ENCODE measurements at places on chromosomes 2 and 18.

DNA sequence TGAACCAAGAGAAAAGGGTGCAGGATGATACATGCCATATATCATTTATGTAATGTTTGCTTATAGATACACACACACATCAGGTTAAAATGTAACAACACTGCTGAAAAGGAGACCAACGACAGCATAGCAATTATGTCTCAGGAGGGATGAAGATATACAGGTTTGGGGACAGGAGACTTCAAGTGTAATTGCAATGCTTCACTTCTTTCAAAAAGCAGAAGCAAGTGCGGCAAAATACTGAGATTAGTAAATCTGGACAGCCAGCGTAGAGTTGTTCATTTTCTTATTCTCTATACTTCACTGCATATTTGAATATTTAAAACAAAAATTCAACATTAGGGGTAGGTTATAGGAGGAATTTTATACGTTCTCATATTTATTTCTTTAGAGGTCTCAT, 87.2 kb downstream of the L3MBTL4 start:
- no peak overlapping the region for H3K27ac ChIP-seq
- no peaks in the 10 kb centered on the region for H3K36me3 ChIP-seq
- no peak overlapping the region for H3K4me3 ChIP-seq
- no peaks in the 10 kb centered on the region for H3K4me1 ChIP-seq
- no peak for DNase-seq

DNA sequence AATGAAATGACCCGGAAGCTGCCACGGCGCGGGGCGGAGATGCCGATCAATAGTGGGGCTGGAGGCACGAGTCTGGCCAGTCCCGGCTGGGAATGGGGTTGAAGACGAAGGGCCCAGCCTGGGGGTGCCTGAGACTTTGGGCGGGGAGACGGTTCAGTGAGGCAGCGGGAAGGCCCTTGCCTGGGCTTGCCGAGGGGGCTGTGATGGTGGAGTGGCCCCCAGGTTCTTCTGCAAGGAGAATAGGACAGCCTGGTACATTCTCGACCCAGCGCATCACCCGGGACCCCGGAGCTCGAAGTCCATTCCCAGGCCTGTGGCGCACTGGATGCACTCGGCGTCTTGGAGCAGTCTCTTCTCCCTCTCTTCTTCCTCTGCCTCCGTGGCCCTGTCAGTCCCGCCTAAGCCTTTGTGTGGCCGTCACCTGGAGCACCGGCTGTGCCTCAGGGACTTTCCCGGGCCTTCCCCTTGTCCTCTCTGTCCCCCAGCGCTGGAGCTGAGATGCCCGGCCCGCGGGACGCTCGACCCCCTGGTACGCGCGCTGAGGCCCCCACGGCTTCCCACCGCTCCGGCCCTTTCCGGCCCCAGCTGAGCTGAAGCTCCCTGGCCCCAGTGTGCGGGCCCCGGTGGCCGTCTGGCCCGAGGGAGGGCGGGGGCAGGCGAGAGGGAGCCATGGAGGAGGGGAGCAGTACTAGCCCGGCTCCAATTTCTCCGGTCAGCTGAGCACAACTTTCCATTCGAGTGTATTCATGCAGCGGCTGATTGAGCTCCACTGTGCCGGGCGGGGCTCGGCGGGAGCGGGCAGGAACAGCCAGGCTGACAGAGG, 8.0 kb downstream of the SIX3 start:
- no peak overlapping the region for H3K4me3 ChIP-seq
- H3K27me3 ChIP-seq: peaks cover 100% of the 10 kb centered on the region
- no peak overlapping the region for H3K27ac ChIP-seq
- H3K4me1 ChIP-seq: peaks cover 21% of the 10 kb centered on the region
- no peaks in the 10 kb centered on the region for H3K36me3 ChIP-seq
- no peak for DNase-seq

GRCh38 chr2:46379213-46380037, 82.2 kb downstream of the EPAS1 start:
- no peaks in the 10 kb centered on the region for H3K4me1 ChIP-seq
- H3K4me3 ChIP-seq: no peak overlapping the region
- H3K27ac ChIP-seq: no peak overlapping the region
- no peak for DNase-seq
- H3K27me3 ChIP-seq: peaks cover 6% of the 10 kb centered on the region

- H3K27ac ChIP-seq: no peak overlapping the region
- no peaks in the 10 kb centered on the region for H3K36me3 ChIP-seq
- DNase-seq: no peak
- no peaks in the 10 kb centered on the region for H3K4me1 ChIP-seq
Measured at GRCh38 chr18:25469489-25469888, 117.5 kb upstream of the ZNF521 start.

DNA sequence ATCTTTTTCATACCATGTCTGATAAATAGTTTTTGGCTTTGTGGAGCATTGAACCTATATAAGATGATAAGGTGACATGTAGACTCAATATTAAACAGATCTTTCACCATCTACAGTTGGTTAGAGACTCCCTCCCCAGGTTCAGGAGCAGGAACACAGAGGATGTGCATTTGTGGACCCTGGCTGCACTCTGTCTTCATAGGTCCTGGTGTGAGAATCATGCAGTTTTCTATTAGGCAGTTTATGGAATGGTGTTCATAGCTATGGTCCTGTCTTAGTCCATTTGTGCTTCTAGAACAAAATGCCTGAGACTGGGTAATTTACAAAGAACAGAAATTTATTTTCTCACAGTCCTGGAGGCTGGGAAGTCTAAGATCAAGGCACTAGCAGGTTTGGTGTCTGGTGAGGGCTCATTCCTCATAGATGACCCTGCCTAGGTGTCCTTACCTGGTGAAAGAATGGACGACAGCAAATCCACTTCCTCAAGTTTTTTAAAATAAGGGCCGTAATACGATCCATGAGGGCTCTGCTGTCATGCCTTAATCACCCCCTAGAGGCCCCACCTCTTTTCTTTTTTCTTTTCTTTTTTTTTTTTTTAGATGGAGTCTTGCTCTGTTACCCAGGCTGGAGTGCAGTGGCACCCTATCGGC, 35.3 kb upstream of the FAM98A start:
- no peak overlapping the region for H3K27ac ChIP-seq
- H3K4me3 ChIP-seq: no peak overlapping the region

GRCh38 chr2:31270131-31270530, 36.2 kb downstream of the EHD3 start:
- H3K27ac ChIP-seq: no peak overlapping the region
- H3K4me3 ChIP-seq: no peak overlapping the region
- no peaks in the 10 kb centered on the region for H3K4me1 ChIP-seq
- H3K27me3 ChIP-seq: peaks cover 27% of the 10 kb centered on the region
- DNase-seq: no peak

GRCh38 chr18:3985664-3986063, 469.4 kb downstream of the DLGAP1 start:
- H3K27me3 ChIP-seq: no peaks in the 10 kb centered on the region
- no peak overlapping the region for H3K27ac ChIP-seq
- peaks cover 1% of the 10 kb centered on the region for H3K36me3 ChIP-seq
- peaks cover 10% of the 10 kb centered on the region for H3K4me1 ChIP-seq
- no peak for DNase-seq

GRCh38 chr2:147792966-147793617, 51.7 kb upstream of the ACVR2A start:
- DNase-seq: no peak
- no peaks in the 10 kb centered on the region for H3K36me3 ChIP-seq
- no peak overlapping the region for H3K27ac ChIP-seq
- peaks cover 16% of the 10 kb centered on the region for H3K4me1 ChIP-seq

DNA sequence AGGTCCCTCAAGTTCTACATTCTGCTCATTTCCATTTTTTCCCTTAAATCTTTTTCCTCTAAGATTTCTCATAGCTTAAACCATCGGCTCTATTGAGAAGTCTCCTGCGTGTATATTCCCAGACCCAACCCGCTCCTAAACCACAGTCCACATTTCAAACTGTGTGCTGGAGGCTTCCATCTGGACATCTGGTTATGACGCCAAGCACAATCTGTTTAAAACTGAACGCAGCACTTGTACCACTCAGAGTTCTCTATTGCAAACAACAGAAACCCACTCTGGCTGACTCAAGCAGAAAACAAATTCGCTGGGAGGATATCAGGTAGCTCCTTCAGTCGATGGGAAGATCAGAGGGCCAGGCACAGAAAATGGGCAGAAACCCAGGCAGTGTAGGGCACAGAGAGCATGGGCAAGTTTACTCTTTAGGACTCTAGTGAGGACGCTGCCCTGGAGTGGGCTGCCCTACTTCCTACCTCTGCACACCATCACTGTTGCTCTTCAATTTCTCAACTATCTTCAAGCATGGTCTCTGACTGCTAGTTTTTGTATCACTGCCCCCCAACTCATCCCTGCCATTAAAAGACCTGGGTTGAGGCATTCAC, 5.6 kb upstream of the EML4 start:
- H3K27ac ChIP-seq: no peak overlapping the region
- peaks cover 10% of the 10 kb centered on the region for H3K36me3 ChIP-seq
- DNase-seq: no peak
- H3K4me3 ChIP-seq: no peak overlapping the region
- H3K27me3 ChIP-seq: peaks cover 22% of the 10 kb centered on the region
- peaks cover 3% of the 10 kb centered on the region for H3K4me1 ChIP-seq

DNA sequence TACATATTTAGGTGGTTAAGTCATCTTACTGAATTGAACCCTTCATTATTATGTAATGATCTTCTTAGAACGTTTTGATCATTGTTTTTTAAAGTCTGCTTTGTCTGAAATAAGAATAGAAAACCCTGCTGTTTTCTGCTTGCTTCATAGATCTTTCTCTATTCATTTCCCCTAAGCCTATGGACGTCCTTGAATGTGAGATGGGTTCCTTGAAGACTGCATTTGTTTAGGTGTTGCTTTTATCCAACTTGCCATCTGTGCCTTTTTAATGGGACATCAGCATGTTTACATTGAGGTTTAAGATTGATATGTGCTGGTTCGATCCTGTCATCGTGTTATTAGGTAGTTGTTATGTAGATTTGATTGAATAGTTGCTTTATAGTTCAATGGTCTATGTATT, 95.4 kb downstream of the SNTG2 start:
- H3K27ac ChIP-seq: no peak overlapping the region
- no peak for DNase-seq
- H3K27me3 ChIP-seq: peaks cover 3% of the 10 kb centered on the region
- no peaks in the 10 kb centered on the region for H3K36me3 ChIP-seq
- no peak overlapping the region for H3K4me3 ChIP-seq

DNA sequence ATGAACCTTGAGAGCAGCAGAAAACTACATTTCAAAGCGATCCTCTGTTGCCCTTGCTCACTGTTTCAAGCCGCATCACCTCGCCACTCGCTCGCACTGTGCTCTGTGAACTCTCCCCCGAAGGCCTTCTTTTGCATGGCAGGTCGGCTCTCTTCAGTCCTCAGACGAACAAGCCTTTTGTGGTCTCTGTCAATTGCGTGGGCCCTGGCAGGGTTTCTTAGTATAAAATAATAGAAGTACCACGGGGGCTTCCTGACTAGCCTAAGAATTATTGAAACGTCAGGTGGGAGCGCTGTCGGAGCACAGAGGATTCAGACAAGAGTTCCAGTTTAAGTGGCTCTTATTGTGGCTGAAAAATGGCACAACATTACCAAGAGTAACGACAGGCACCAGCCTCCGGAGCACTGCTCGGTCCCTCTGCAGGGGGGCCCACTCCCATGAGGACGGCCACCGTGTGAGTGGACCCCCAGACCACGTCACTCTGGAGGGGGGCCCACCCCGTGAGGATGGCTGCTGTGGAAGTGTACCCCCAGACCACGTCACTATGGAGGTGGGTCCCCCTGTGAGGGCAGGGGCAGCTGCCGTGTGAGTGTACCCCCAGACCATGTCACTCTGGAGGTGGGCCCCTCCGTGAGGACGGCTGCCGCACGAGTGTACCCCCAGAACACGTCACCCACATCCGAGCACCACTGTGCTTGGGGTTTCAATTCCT, 237.7 kb downstream of the HDAC4 start:
- H3K4me3 ChIP-seq: no peak overlapping the region
- peaks cover 22% of the 10 kb centered on the region for H3K4me1 ChIP-seq
- H3K36me3 ChIP-seq: peaks cover 76% of the 10 kb centered on the region
- H3K27ac ChIP-seq: no peak overlapping the region
- peak; percentile 16 for DNase-seq

GRCh38 chr18:37567994-37568359, 2.4 kb upstream of the CELF4 start:
- H3K4me1 ChIP-seq: peaks cover 7% of the 10 kb centered on the region
- H3K4me3 ChIP-seq: no peak overlapping the region

DNA sequence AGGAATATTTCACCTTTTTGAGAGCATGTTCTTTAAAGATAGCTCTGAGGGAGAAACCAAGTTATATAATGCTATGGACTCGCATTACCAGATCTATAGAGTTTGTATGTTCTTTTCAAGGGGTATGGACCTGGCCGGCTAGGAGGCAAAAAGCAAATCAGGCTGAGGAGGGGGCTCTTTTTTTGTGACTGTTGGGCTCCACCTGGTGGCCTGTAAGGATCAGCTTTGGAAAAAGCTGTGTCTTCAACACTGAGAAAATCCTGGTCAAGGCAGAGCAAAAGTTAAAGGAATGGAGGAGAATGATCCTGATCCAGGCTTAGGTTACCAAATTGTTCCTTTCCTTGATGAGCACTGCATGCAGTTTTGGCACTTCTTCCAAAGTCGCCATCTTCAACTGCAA, 180.5 kb downstream of the DIS3L2 start:
- no peak overlapping the region for H3K27ac ChIP-seq
- no peaks in the 10 kb centered on the region for H3K27me3 ChIP-seq
- H3K36me3 ChIP-seq: no peaks in the 10 kb centered on the region

DNA sequence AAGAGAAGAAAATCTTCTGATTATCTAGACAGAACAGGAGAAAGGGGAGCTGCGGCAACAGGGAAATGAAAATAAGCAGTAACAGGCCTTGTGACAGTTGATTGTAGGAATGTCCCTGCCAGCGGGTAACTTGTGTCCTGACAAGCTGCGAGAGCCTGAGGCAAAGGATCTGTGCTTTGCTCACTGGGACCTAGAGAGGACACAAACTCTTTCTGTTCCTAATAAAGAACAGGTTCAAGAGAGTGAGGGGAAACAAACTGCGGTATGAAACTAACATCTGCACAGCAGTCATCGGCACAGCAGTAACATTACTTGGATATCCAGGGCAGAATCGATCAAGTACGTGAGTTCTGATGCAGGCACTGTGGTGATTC, 103.7 kb upstream of the THOC1 start:
- H3K4me3 ChIP-seq: no peak overlapping the region
- DNase-seq: no peak
- no peaks in the 10 kb centered on the region for H3K4me1 ChIP-seq
- H3K27ac ChIP-seq: no peak overlapping the region
- H3K27me3 ChIP-seq: no peaks in the 10 kb centered on the region

DNA sequence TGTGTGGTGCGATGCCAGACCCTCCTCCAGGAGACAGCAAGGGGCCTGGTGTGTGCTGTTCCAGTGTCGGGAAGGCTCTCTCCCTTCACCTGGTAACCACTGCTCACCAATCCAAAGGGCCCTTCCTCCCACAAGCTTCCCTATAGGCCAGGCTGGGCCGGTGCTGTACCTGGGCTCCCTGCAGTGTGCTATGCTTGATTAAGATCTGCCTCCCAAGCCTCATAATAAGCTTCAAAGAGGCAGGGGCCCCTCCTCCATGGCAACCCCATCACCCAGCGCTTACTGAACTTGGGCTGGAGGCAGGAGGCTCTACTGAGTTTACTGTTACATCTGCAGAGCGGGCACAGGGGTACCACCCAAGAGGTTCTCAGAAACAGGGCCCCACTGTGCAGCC, 4.5 kb upstream of the MAL start:
- H3K36me3 ChIP-seq: peaks cover 6% of the 10 kb centered on the region
- no peak for DNase-seq

Measured in activated naive CD4-positive, alpha-beta T cell treated with anti-CD3 and anti-CD28 coated beads, Interleukin-2, amount 10 ng/mL, durations not matched to agents 7 days and 5 days (primary cell).